ENCODE measurements at places on chromosomes 3 and 15.
A peak's percentile ranks its signal among the peaks of the same experiment; 100 is the strongest.

- DNase-seq = no peak
Observed at GRCh38 chr3:158097593-158098308, 8.5 kb downstream of the SHOX2 start.

DNA sequence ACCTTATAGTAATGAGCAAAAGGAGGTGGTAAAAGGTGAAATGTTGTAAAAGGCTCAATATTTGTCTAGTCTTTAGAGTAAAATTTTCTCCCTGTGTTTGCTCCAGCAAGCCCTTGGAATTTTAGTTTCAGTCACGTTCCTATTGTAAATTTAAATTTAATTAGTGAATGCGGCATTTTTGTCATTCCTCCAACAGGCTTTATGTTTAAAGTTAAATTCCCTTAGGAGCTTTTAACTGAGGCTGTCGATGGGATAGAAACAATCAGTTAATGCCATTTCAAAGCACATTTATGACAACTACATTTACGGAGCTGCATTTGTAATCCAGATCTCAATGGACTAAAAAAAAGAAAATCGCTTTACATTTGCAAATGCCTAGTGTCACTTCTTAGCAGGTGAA, 868 bp upstream of the GADL1 start:
- DNase-seq = no peak

- no peak for DNase-seq
Observed at GRCh38 chr3:113498221-113499005, 16.5 kb downstream of the SPICE1 start.

- DNase-seq = no peak
Observed at GRCh38 chr15:88894348-88894818, 961 bp downstream of the HAPLN3 start.

- DNase-seq = no peak
Observed at GRCh38 chr15:75229191-75230015, 27.7 kb downstream of the C15orf39 start.

- no peak for DNase-seq
Observed at GRCh38 chr15:22978691-22979237, 1.4 kb downstream of the CYFIP1 start.

DNA sequence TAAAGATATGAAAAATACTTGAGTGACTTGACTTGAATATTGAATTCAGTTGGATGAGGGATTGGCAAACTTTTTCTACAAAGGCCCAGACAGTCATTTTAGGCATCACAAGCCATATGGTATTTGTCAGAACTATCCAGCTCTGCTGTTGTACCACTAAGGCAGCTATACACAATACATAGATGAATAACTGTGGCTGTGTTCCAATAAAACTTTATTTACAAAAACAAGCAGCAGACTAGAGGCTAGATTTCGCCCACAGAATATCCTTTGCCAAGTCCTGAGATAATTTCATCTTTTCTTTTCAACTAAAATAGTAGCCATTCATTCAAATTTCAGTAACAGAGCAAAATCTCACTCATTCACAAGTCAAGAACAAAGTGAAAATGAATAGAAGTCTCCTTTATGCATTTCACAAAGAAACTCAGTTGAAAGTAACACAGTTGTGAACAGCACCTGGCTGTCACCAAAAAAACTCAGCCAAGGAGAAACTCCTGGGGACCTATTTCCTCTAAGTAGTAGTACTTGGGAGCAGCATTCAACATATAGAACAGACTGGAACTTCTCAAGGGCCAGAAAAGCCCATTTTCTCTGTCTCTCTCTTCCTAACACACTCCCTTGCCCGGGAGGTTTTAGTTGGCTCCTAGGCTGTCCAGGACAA, 56.3 kb downstream of the OSBPL10 start:
- DNase-seq = no peak

- DNase-seq = no peak
Observed at GRCh38 chr15:57806003-57806402, 99.5 kb downstream of the POLR2M start.

DNA sequence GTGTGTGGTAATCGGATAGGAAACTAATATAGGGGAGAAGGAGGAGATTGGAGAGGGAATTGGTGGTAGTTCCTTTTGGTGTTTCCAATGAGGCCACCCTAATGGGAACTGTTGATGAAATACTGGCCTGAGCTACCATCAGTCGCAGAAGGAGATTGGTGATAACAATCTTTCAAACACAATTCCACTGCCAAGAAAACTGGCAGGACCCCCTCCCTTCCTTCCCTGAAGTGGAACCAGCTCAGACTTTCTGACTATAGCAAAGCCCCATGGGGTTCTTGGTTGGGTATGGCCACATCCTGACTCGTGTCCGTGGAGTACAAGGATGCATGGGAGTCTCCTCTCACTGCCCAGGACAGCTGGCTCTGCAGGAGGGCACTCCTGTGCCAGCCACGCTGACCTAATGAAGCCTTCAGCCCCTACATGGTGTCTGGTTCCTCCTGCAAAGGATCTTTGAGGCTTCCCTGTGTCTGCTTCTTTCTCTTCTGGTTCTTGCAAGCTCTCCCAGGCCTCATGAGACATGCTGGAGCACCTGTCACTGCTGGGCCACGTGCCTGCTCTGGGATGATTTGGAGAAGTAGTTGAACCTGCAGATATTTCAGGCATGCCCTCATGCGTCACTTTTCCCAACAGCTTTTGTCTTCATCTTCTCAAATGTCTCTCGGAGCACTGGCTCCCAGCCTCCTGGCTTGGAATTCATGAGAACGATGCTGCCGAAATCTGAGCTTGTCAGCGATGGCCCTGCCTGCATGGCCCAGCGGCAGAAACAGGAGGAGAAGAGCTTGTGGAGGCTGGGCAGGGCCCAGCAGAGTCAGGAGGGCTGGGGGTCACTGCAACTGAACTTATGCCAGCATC, 90.0 kb upstream of the ADPGK start:
- no peak for DNase-seq

DNA sequence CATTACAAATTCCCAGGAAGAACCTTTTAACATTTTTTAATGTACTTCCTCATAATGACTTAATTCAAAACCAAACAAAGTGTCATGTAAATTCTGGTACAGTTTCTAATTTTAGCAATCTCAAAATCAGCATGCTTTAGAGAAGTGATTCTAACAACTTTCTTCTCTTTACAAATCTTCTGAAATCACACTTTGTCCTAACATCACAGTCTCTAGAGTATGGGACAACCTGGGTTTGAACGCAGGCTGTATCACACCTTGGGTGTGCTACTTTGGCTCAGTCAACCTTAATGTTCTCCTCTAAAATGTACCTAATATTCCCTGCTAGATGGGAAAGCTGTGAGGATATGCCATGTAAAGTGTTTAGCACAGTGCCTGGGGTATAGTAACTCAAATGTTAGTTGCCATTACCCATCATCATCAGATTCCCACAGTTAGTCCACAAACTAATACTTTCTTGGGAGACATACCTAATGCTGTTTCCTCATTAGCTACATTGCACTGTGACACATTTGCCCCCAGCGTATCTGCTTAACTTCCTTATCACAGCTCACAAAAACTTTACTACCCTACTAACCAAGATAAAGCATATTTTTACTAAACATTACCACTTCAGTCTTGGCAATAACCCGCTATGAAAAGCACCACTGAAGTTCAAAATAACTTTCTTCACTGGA, 3.1 kb downstream of the TSPAN3 start:
- no peak for DNase-seq

- no peak for DNase-seq
Observed at GRCh38 chr15:53160092-53160704, 370.1 kb upstream of the ONECUT1 start.

GRCh38 chr15:88833731-88834100, 30.5 kb downstream of the ACAN start:
- no peak for DNase-seq

GRCh38 chr15:81492331-81492968, 118.4 kb upstream of the TMC3 start:
- no peak for DNase-seq

DNA sequence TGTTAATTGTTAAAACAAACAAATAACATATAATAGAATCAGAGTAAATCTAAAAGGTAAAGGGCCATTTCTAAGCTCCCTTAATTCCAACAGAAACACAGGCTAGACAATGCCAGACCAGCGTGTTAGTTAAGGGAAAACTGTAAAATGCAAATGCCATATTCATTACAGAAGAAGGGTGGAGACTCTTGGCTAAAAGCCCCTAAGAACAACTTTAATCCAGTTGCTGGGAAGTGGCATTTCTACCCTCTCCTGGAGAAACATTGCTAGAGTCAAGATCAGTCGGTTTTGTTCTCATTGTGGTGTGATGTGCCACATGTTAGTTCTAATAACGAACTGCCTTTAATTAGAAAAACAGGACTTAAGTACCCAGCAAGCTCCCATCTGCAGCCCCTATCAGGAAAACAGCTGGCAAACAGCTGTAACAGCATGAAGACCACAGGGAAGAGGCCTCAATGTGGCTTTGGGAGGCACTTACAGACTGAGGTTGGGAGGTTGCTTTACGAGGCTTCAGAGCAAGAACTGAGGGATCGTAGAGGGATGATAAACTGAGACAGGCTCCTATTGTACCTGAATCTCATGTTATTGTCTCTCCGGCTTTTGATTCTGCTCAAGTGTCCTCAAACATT, 1134.8 kb downstream of the ROBO1 start:
- DNase-seq = no peak

- DNase-seq = no peak
Observed at GRCh38 chr3:16523778-16524177, 10.3 kb upstream of the RFTN1 start.

DNA sequence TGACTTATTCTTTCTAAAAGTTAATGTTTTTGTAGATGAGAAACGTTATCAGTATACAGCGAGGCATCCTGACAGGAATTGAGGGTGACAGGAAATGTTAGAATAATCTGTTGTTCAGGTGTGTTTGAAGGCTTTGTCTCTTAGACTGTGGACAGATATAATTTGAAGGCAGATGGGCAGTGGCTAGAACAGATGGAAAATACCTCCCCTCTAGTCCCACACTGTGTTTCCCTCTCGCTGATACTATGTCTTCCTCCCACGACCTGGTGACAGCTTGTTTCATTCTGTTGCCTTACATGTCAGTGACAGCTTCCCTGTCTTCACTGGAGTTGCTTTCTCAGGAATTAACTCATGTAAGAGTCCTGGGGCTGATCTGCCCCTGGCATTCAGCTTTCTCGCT, 125.3 kb downstream of the MYRIP start:
- peak; percentile 48 for DNase-seq

GRCh38 chr3:180408654-180409053, 193.3 kb upstream of the TTC14 start:
- DNase-seq = no peak

- no peak for DNase-seq
Observed at GRCh38 chr15:55681631-55682030, 61.3 kb downstream of the PRTG start.

- no peak for DNase-seq
Observed at GRCh38 chr15:89175617-89176191, 45.7 kb downstream of the RLBP1 start.

- DNase-seq = no peak
Observed at GRCh38 chr3:100164743-100165142, 50.4 kb upstream of the FILIP1L start.

GRCh38 chr3:146832857-146833458, 227.8 kb upstream of the PLSCR5 start:
- no peak for DNase-seq

- DNase-seq = no peak
Observed at GRCh38 chr15:80105193-80105592, 45.7 kb downstream of the ZFAND6 start.

DNA sequence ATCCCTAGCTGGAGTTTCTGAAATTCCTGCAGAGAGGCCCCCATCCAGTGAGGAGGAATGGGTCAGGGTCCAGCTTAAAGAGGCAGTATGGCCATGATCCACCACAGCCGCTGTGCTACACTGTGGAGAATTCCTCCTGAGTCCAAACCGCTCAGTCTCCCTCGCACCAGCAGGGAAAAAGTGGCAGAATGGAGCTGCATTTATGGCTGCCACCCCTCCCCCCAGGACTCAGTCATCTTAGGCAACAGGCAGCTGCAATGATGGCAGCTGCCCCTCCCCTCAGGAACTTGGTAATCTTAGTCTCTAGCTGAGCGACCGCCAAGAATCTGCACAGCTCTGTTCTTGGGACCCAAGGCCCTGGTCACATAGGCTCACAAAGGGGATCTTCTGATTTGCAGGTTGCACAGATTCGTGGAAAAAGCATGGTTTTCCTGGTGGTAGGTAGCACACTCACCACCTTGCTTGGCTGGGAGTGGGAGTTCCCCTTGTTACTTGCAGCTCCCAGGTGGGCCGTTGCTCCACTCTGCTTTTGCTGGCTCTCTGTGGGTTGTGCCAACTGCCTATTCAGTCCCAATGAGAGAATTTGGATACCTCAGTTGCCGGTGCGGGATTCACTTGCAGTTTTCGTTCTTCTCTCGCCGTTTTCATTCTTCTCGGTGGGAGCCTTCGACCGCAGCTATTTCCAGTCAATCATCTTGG, 204.1 kb downstream of the STXBP5L start:
- no peak for DNase-seq

DNA sequence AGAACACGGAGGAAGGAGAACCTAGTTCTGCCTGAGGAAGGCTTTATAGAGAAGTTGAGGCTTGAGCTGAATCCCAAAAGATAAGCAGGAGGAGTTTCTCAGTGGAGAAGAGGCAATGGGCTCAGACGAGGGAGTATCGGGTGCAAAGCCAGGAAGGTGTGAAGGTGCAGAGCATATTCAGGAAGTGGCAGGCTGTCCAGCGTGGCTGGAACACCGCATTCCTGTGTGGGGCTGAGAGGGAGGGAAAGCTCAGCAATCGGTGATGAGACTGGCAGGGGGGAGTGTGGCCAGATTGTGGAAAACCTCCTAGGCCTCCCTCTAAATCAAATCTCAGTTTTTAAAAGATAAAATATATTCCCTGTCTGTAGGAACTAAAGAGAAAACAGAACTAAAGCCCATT, 63.0 kb downstream of the ARHGAP31 start:
- DNase-seq = no peak

- DNase-seq = no peak
Observed at GRCh38 chr3:30811151-30811795, 83.2 kb downstream of the GADL1 start.

DNA sequence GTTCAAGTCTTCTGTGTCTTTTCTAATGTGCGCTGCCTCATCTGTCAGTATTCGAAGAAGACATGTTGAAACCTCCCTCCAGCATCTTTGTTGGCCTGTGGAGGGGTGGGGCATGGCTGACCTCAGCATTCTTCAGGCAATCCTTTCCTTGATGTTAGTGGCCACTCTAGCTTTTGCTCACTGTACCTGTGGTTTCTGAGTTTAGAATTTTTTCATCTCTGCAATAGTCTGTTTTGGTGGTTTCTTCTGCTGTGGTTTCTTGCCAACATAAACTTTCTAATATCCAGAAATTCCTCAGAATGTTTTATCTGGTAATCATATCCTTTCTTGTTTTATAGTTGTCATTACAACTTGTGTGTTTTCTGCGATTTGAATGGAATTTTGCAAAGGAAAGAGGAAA, 251.3 kb upstream of the NR2E3 start:
- no peak for DNase-seq

GRCh38 chr3:100331660-100332059, 2.9 kb upstream of the NIT2 start:
- DNase-seq = no peak

- DNase-seq = no peak
Observed at GRCh38 chr3:47961815-47962606, 54.2 kb downstream of the MAP4 start.

- DNase-seq = no peak
Observed at GRCh38 chr3:10444110-10444429, 61.3 kb downstream of the ATP2B2 start.
